ENCODE measurements at places on chromosomes 12 and 14.

- DNase-seq: peak; percentile 83
Measured at GRCh38 chr12:44053549-44054127, 217.8 kb downstream of the TMEM117 start.

- DNase-seq: no peak
Measured at GRCh38 chr12:70078161-70078560, 165.1 kb upstream of the CNOT2 start.

- peak; percentile 17 for DNase-seq
Measured at GRCh38 chr12:28089338-28089737, 100.9 kb upstream of the CCDC91 start.

GRCh38 chr12:124357616-124358015, 62.7 kb downstream of the RFLNA start:
- no peak for DNase-seq

- DNase-seq: peak; percentile 47
Measured at GRCh38 chr12:89469361-89469760, 55.2 kb downstream of the GALNT4 start.

- DNase-seq: no peak
Measured at GRCh38 chr12:88778064-88778463, 197.8 kb upstream of the KITLG start.
